Activated CD4-positive, alpha-beta T cell treated with anti-CD3 and anti-CD28 coated beads for 36 hours (primary cell): ENCODE measurements at places on chromosomes 16 and 17.

- DNase-seq, result no peak
These were observed 1.8 kb downstream of the CANT1 start for GRCh38 chr17:79007504-79008381.

DNA sequence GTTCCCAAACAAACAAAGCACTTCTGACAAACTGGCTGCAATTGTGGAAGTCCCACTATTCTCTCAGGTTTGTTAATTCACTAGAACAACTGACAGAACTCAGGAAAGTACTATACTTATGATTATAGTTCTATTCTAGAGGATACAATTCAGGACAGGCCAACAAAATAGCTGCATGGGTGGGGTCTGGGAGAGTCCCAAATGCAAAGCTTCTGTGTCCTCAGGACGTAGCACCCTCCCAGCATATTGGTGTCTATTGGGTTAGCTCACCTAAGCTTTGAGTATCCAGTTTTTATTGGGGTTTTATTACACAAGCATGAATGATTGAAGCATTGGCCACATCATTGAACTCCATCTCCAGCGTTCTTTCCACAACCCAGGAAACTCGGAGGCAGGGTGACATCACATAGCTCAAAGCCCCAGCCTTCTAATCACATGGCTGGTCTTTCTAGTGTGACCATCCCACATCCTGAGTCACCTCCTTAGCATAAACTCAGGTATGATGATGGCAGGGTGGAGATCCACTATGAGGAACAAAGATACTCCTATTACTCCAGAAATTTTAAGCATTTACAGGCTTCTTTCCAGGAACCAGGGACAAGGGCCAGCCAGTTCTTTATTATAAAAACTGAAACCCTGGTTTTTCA is 43.9 kb upstream of the CCNF start:
- no peak for DNase-seq

DNA sequence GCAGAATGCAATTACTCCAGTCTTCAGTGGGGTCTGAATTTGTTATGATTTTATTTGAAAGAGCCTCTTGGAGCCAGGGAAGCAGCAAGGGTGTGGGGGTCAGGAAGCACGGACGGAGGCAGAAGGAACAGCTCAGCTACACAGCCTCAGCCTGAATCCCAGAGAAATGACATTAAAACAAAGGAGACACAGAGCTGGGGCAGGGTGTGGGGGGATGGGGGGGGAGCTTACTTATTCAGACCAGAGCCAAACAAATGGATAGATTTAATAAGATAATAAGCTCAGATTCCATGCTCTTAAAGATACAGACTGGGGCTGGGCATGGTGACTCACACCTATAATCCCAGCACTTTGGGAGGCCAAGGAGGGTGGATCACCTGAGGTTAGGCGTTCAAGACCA is 195.3 kb downstream of the ZNF423 start:
- no peak for DNase-seq

GRCh38 chr16:57801098-57801808 is 1.0 kb downstream of the KIFC3 start:
- no peak for DNase-seq

DNA sequence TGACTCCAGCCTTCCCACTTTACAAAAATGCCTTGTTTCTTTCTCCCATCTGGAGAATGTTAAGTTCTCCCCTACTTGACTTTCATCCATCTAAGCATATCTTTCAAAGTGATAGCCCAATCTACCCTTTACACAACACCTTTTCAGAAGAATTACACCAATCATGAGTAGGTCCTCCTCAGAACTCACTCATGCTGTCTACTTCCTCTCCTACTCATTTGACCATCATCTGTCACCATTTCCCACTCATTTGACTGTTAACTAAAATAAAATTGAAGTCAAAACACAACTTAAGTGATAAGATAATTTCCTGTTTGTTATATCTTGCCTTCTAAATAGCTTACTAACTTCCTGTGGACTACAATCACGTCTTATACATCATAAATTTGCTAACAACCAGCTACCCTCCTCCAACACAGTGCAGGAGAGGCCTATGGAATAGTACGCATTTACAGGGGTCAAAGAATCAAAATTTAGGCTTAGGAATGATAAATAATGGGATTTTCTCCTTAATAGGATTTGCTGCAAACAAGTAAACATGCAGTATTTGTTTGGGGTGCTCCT is 16.1 kb downstream of the KCNJ16 start:
- DNase-seq, result no peak

- no peak for DNase-seq
These were observed 37.1 kb downstream of the ARHGAP44 start for GRCh38 chr17:12826431-12826830.

DNA sequence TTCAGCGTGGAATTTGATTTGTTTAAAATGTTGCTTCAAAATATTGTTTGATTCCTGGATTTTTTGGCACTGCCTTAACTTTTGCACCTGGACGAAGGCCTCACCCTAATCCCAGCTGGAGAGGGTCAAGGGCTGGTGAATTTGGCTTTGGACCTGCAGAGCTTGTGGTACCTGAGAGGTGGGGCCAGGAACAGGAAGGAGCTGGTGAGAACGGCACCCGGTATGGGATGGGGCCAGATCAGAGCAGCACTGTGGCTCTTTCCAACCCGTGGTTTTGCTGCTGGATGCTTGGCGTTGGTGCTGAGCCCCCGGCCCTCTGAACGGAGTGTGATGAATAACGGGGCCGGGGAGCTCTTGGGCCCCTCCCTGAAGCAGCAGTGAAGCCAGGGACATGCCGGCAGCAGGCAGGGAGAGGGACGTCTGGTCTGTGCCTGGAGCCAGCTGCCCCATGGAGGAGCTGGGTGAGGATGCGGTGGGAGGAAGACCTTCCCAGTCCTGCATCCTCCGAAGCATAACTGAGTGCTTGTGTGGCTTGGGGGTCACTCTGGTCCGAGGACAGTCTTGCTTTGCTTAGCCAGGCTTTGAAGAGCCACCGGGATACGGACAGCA is 275.4 kb downstream of the SEC14L1 start:
- no peak for DNase-seq

DNA sequence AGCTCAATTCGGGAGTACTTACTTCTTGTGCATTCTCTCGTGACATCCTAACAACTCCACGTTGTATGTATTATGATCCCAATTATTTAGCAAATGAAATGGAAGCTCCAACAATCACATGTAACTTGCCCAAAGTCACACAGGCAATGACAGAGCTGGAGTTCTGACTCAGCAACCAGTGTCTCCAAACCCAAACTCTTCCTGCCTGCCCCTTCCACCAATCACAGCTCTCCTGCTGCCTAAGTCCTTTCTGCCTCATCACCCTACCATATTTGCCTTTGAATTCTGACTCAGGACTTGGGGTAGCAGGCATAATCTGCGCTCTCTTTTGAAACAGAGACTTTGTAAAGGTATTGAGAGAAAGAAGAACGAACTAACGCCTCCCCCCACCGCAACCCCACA is 245.2 kb upstream of the MAF start:
- DNase-seq, result peak; percentile 48

DNA sequence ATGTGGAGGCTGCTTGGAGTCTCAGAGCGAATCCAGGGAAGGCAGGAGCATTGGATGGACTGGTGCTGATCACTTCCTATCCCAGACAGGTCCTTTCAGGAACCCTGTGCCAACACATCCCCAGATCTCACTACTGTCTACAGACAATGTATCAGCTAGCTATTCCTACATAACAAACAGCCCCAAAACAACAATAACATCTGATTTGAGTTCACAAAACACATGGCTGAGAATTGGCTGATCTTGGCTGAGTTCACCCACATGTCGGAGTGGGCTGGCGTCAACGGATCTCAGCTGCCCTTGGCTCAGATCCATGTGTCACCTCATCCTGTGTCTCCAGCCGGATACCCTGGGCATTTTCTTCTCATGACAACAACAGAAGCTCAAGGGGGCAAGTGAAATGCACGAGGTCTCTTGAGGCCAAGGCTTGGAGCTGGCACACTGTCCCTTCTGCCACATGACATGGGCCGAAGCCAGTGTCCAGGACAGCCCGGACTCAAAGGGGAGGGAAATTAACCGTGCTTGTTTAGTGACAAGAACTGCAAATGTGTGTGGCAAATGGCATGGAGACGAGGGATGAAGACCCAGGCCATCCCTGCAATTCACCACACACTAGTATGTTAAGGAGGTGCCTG is 18.7 kb downstream of the SNX20 start:
- no peak for DNase-seq

- DNase-seq, result no peak
These were observed 9.4 kb upstream of the MYL4 start for GRCh38 chr17:47199627-47200324.

DNA sequence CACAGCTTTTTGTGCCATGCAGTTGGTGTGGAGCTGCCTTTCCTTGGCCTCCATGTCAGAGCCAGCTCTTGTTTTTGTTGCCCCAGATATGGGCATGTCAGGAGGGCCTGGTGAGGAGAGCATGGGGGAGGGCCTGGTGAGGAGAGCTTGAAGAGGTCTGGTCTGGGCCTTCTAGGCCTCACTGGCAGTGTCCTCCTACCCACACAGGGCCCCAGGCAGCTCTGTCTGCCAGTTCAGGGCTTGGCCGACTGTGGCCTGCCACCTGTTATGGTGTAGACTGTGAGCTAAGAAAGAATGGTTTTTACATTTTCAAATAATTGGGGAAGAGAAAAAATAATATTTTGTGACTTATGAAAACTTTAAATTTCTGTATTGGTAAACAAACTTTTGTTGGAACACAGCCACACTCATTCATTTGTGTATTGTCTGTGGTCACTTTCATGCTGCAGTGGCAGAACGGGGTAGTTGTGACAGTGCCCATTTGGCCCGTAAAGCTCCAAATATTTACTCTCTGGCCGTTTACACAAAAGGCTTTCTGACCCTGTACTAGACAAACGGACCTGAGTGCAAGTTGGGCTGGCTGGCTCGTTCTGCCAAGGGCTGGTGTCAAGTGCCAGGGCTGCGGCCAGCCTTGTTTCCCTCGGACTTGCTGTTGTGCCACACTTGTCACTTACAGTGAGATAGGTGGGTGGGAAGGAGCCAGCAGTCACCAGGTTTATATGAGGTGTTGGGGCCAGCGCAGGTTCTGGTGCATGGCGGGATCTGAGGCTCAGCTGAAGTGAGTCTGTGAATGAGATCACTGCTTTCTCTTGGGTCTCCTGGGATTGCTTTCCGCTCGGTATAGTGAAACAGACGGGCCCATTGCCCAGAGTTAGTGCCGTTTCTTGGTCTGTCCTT is 18.2 kb downstream of the PGS1 start:
- no peak for DNase-seq

- DNase-seq, result no peak
These were observed 122.9 kb upstream of the ELAC2 start for GRCh38 chr17:13140750-13141149.

GRCh38 chr17:61259360-61259759 is 140.3 kb upstream of the TBX2 start:
- no peak for DNase-seq
